ENCODE measurements at places on chromosomes 6 and 20.

DNA sequence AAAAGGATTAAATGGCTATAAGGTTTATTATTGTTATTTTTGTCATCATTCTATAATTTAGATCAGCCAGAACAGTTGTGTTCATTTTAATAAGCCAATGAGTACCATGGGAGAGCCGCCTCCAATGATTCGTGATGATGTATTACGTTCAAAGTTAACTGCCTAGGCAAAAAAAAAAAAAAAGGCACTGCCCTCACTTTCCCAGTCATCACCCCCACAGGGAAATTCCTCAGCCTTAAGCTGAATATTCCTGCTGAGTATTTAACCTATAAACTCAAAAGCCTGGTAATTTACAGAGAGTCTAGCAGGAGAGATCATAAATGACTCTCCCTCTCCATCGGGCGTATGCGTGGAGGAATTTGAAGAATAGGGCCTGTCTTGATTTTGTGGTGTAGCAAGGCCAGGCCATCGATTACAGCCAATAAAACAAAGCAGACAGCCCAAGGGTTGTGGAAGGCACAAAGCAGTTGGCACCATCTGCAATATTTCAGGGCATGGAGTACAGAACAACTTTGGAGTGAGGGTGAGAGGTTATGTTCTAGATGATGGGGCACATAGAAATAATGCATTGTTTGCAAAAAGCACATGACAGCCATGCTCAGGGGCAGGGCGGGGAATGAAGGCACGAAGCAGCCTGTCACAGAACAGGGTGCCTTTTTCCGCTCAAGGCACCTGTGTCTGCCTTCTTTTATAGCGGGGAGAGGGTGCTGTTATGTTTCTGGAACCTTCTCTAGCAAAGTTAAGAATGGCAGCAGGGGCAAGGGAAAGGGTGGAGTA, 138.2 kb upstream of the DTNBP1 start:
- DNase-seq = no peak

DNA sequence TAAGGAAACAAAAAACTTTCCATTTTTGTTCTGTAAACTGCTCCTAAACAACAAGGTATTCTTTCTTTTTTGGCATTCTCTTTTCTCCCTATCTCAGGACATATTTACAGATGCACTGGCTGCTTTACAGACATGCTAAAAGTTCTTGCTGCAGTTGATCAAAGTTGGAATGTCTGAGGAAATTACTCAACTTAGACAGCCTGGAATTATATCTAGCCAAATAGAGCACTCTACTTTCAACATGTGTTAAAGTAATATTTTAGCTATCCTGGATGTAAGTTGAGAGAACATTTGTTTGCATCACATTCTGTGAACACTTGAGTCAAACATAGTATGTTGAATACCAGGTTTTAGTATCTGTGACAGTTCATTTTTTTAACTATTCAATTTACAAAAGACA, 24.8 kb downstream of the TASP1 start:
- DNase-seq = no peak

DNA sequence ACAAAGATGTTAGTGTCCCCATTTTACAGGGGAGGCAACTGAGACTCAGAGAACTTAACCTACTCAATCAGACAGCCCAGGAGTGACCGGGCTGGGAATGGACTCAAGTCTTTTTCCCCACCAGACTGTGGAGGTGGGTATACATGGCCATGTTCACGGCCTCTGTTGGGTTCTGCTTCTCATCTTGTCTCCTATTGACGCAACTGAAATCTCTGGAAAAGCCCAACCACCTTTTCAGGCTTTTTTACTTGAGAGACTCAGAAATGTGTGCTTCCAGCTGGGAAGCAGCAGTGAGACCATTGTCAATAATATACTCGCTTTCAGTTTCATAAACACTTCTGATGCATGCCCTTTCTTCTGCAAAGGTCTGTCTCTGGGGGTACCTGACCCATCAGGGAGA, 70.7 kb downstream of the SOBP start:
- no peak for DNase-seq

GRCh38 chr6:52504782-52505136, 72.1 kb downstream of the TRAM2 start:
- no peak for DNase-seq

DNA sequence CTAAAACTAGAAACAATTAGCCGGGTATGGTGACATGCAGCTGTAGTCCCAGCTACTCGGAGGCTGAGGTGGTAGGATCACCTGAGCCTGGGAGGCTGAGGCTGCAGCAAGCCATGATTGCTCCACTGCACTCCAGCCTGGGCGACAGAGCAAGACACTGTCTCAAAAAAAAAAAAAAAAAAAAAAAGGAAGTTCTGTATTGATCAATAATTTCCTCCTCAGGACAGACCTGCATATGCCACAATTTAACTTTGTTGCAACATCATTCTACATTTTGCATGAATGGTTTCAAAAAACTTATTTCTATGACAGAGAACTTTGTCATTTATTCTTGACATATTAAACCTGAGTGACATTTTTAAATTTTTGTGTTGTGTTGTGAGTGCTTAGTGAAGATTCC, 5.5 kb downstream of the DNAJC5 start:
- no peak for DNase-seq

GRCh38 chr20:58622671-58623578, 28.2 kb upstream of the STX16 start:
- no peak for DNase-seq

GRCh38 chr20:61387204-61387953, 135.3 kb downstream of the CDH4 start:
- DNase-seq = no peak

DNA sequence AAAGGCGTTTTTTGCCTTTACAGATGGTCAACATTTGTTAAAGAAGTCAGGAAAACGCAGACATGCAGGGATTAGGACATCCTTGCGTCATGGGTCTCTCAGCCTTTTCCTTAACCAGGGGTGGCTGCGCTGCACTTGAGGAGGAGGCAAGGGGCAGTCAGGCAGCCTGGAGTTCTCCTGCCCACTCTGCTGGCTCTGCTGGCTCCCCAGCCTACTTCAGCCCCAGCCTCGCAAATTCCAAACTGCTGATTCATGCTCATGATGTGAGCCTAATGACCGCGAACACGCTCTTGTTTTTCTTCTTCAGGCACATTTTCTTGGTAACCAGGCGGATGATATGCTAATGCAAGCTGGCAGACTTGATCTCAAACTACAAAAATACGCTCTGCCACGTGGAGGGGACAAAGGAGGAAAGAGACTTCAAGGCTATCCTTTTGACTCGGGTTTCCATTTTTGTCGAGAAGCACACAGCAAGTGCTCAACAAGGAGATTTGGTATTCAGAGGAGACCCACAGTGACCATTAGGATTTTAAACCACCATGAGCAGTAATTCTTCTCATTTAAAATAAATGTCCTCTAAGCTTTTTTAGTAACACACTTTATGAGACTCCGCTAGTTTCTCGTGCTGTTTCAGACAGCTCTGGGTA, 290.3 kb upstream of the STXBP5 start:
- no peak for DNase-seq

DNA sequence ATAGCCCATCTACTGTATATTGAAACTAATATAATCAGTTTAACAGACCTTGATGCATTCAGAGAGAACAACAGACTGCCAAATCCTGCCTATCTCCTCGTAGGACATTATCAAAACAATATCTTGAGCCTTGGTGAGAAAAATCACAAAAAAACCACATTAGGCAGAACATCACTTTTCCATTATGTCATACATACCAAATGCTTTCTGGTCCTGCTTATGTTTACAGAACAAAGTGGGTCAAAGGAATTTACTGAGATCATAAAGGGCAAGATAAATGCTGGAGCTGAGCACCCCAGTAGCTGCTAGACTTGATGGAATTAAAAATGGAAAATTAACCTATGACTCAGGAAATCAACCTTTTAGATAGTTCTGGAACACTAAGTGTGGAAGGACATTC, 195.3 kb upstream of the KCNK16 start:
- no peak for DNase-seq

- no peak for DNase-seq
Observed at GRCh38 chr20:44112889-44113617, 73.9 kb downstream of the JPH2 start.

DNA sequence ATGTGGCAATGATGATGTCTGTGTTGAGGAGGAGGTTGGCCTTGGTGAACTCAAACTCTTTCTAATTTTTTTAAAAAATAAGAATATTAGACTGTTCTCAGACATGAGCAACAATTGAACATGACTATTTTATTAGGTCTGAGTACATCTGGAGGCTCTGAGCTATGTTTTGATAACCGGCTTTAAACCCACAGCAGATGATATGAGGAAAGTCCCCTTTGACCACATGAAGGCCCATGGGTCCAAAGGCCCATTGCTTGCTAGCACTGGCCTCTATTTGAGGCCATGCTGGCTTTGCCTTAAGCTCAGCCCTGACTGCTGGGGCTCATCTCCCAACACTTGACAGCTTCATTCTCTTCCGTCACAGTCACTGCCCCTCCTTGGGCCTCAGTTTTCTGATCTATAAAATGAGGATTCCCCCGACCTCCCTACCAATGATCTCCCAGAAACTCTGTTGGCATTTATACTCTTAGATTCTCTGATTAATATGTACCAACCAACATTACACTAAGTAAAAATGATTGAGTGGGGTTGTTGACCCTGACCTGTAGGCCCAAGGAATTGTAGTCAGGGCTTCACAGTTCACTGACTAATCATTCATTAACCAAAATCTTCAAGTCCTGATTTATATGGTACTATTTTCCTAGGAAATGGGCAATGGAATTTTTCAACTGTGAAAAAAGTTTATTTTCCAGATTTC, 23.9 kb upstream of the TINAG start:
- no peak for DNase-seq

- no peak for DNase-seq
Observed at GRCh38 chr6:139708337-139709199, 334.1 kb upstream of the CITED2 start.

DNA sequence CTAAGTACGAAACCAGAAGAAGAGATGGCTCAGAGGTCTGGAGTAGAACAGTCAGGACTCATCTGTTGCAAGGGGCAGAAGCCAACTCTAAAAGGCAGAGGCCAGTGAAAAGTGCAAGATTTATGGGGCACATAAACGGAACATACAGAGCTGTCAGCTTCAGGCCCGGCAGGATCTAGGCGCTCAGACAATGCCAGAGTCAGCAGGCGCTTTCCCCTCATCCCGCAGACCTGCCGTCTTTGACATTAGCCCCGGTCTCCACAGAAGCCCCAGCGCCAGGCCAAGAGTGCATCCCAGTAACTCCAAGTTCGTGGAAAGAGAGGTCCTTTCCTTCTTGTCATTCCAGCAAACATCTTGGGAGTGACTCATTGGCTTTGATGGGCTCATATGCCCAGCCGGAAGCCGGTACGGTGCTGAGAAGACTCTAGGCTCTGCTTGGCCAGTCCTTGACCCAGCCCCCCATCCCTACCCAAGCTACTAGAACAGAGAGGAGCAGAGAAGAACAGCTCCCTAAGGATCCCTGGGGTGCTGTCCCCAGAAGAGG, 260.9 kb downstream of the TAF4 start:
- DNase-seq = no peak

GRCh38 chr6:37695857-37696219, 1.8 kb downstream of the MDGA1 start:
- DNase-seq = no peak

DNA sequence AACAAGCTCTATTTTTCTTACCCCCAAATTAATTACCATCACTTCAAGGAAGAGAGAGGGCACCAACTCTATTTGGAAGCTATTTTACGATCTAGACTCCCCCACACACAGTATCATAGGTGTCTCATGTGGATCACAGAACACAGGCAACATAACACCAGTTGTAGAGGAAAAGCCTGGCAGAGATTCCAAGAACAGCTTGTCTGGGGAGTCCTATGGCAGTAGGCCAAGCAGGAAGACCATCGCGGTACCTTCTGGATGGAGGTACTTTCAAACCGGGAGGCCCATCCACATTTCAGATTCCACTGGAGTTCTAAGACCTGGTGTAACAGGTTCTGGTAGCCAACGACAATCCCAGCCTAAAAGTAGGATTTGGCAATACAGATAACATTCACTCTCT, 37.6 kb upstream of the SPDEF start:
- DNase-seq = peak; percentile 93

- peak; percentile 77 for DNase-seq
Observed at GRCh38 chr20:63261060-63261794, 7.0 kb upstream of the NKAIN4 start.

DNA sequence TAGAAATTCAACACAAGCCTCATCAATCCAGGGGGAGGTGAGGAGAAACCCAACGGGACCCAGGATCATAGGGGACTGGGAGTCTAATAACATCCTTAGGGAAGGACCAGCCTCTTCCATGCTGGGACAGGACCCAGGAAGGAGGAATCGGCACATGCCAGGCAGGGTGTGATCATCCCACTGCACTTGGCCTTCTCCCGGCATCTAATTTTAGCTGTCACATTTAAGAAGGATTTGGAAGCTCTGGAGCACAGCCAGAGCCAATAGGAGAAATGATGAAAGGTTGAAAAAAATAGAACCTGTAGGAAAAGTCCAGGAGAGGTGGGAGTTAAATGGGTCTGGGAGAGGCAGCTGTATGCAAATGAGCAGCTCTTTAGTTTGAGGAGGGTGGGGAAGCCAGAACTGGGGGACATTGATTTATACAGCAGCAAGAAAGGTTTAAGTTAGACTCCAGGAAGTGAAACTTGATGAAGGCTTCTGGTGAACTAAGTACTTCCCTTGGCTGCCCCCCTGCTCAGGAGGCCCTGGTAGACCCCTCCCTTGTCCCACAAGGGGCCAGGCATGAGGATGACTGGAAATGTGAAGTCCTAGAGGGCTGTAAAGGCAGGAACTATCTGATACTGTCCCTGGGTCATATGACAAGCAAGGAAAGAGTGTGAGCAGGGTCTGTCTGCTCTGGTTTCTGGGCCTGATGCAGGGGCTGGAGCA, 260.3 kb downstream of the LRFN2 start:
- DNase-seq = no peak

DNA sequence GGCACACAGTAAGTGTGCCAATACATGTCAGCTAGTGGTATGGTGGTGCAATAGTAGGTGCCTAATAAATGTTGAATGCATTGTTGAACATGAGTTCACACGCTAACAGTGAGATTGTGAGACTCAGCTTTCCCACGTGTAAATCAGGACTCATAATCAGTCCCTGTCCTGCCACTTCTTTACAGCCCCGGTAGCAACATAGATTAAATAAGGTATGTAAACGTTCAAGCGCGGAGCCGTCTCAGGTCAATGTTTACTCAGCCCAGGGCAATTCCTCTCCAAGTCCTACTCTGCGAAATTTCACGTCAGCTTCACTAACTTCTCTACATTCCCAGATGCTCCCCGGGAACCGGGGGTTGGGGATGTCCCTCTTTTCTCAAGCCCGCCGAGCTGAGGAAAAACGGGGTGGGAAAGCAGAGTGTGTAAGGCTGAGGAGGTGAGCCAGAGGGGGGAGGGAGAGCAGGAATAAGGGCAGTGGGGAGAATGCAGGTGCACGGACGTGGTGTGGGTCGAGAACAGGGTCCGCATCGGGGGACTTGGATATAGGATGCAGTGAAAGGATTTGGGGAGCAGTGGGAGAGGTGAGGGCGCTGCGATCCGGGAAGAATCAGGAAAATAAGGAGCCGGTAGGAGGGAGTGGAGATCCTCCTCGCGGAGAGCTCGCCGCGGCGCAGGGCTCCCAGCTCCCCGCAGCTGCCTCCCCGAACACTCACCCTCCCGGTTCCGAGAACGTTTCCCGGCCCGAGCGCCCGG, 544 bp upstream of the TP53INP2 start:
- DNase-seq = peak; percentile 63

GRCh38 chr20:39885975-39886649, 802.9 kb downstream of the MAFB start:
- DNase-seq = peak; percentile 20

Data from NCI-H2171 treated with DMSO at 0.1 percent for 48 hours (cell line).